ENCODE measurements at places on chromosomes 1 and 21.

GRCh38 chr1:172167796-172168596 lies 252.5 kb upstream of the C1orf105 start:
- no peak for DNase-seq

DNA sequence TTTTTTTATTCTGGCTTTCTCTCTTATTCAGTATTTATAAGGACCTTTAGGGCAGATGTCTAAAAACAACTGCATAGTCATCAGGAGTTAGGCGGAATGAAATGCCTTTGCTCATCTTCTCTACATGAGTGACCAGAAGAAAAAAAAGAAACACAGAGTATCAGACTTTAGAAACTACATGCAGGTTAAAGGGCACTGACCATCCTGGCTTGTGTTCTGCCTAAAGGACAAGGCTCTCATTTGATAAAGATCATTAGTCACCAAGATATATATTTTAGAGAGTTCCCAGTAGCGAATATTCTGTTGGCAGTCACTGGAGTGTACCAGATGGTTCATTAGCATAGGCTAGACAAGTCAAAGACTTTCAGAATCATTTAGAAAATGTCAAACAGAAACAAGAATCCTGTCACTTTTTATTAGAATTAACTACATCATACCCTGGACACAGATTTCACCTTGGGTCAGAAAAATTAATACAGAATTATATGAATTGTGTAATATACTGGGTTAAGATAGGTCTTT lies 145.6 kb downstream of the NR5A2 start:
- no peak for DNase-seq

- no peak for DNase-seq
Measured at GRCh38 chr1:224749916-224750315, 133.8 kb downstream of the CNIH3 start.

GRCh38 chr1:225257081-225257480 lies 170.8 kb downstream of the LBR start:
- no peak for DNase-seq

- no peak for DNase-seq
Measured at GRCh38 chr21:42107177-42107880, 36.2 kb downstream of the UMODL1 start.

DNA sequence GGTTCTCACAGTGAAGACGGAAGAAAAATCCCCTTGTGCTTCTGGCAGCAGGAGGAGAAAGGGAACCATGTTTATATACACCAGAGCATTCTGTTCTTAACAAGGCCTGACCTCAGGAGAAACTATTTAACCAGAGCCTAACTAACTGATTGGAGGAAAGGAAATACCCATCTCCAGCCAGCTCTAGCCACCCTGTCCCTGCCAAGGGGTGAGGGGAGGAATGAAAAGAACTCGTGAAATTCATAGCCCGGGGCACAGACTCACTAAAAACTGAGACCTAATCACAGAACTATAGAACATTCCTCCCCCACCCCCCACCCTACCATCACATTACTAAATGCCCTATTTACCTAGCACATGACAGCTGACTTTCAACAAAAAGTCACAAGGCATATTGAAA lies 65.0 kb downstream of the KCNH1 start:
- DNase-seq: no peak

DNA sequence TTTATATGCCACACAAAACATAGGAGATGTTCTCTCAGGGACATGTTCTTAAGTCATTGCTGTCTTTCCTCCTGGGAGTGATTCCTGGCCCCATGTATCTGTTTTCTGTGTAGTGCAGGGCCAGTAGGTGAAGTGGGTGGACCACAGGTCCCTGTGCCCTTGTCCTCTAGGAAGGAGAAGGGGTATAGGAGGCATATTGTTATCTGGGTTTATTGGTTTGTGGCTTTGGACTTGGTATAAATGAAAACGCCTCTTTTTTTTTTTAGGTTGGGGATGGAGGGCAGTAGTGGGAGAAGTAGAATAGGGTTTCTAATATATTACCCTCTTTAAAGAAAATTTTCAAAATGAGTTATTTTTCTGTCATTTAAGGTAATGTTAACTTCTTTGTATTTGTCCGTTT lies 29.4 kb downstream of the DYRK1A start:
- DNase-seq: no peak

DNA sequence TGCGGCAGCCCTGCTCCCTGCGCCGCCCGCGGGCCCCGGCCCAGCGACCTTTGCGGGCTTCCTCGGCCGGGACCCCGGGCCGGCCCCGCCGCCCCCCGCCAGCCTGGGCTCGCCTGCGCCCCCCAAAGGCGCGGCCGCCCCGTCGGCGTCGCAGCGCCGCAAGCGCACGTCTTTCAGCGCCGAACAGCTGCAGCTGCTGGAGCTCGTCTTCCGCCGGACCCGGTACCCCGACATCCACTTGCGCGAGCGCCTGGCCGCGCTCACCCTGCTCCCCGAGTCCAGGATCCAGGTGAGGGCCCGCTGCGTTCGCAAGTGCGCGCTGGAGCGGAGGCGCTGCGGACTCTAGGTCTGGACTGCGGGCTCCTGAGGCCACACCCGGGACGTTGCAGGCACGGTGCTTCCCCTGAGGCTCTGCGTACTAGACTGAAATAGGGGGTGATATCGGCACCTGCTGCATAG lies 351 bp downstream of the MIXL1 start:
- peak; percentile 4 for DNase-seq

- DNase-seq: no peak
Measured at GRCh38 chr1:87834941-87835340, 506.3 kb downstream of the LMO4 start.

DNA sequence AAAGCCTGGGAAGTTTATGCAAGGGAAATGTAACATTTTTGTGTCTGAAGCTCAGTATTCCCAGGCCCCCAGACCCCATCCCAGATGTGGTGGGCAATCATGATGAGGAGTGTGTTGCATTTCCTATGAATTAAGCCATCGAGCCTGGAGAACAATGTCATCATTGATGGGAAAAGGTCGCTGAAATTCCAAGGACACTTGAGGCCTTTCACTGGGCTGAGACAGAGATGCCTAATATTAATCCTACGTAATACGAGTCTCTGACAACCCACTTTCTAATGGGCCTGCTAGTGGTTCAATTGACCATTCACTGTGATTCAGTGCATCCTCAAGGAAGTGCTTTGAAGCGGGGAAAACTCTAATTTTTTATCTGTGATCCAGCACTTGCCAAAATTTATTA lies 291.6 kb downstream of the PLPP3 start:
- no peak for DNase-seq

DNA sequence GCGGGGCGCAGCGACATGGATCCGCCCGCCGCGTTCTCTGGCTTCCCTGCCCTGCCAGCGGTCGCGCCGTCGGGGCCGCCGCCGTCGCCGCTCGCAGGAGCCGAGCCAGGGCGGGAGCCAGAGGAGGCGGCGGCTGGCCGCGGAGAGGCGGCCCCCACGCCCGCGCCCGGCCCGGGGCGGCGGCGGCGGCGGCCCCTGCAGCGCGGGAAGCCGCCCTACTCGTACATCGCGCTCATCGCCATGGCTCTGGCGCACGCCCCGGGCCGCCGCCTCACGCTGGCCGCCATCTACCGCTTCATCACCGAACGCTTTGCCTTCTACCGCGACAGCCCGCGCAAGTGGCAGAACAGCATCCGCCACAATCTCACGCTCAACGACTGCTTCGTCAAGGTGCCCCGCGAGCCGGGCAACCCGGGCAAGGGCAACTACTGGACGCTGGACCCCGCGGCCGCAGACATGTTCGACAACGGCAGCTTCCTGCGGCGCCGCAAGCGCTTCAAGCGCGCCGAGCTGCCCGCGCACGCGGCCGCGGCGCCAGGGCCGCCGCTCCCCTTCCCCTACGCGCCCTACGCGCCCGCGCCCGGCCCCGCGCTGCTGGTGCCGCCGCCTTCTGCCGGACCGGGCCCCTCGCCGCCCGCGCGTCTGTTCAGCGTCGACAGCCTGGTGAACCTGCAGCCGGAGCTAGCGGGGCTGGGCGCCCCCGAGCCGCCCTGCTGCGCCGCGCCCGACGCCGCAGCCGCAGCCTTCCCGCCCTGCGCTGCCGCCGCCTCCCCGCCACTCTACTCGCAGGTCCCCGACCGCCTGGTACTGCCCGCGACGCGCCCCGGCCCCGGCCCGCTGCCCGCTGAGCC lies 459 bp downstream of the FOXE3 start:
- no peak for DNase-seq

DNA sequence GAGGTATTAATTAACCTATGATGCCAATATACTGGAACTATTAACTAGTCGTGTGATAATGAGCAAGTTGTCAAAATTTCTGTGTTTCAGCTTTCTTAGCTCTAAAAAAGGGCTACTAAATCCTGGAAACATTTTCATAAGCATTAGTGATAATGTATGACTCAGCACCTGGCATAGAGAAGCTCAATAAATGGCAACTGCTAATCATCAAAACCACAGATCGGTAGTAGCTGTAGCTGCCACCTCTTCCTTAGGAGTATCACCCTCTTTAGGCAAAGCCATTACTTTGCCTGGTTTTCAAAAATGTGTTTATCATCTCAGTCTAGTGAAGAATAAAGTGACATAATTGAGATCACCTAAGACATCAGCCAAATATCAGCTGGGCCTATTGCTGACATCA lies 75.5 kb downstream of the TPR start:
- DNase-seq: no peak

- DNase-seq: no peak
Measured at GRCh38 chr1:88141499-88142074, 542.5 kb upstream of the PKN2 start.

DNA sequence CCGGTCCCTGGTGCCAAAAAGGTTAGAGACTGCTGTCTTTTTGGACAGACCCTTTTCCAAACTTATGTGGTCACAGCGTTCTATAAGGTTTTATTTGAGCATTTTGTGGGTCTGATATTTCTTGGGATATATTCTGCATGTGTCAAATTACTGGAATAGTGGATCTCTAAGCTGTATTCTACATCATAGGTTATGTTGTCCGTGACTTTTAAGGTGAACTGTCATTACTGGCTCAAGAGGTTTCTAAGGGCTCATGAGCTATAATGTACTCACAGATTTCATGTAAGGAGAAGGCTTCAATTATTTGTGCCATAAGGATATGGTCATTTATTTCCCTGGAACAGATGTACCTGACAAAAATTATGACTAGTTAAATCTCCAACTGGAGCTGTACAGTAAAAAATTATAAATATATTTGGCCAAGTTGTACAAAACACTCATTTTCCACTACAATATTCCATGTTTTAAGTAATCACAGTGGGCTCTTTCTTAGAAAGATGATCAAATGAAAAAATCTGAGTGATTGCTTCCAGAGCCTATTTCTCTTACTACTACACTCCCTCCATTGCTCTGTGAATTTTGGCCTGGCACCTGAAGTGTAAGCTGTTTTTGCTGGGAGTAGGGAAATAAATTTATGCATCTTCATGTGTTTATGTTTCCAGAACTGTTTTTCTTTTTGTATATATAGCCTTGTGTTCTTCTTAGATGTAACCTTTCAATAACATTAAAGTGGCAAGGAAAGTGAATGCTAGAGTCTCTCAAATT lies 538.1 kb upstream of the ZRANB2 start:
- no peak for DNase-seq

- DNase-seq: no peak
Measured at GRCh38 chr1:70061231-70061630, 144.1 kb downstream of the LRRC40 start.

- DNase-seq: no peak
Measured at GRCh38 chr1:41955461-41956159, 36.9 kb upstream of the HIVEP3 start.

GRCh38 chr21:41095983-41096382 lies 72.0 kb upstream of the BACE2 start:
- no peak for DNase-seq

Measured in CD4-positive, alpha-beta T cell treated with Interleukin-21 for 1 hour (primary cell).